DMS 273 treated with DMSO at 0.1 percent for 48 hours (cell line): ENCODE measurements at places on chromosomes 6 and 20.

GRCh38 chr20:4091490-4092479 lies 76.4 kb upstream of the RNF24 start:
- peak; percentile 22 for DNase-seq

- no peak for DNase-seq
These were observed 7.5 kb downstream of the SNAI1 start for GRCh38 chr20:49990271-49990720.

DNA sequence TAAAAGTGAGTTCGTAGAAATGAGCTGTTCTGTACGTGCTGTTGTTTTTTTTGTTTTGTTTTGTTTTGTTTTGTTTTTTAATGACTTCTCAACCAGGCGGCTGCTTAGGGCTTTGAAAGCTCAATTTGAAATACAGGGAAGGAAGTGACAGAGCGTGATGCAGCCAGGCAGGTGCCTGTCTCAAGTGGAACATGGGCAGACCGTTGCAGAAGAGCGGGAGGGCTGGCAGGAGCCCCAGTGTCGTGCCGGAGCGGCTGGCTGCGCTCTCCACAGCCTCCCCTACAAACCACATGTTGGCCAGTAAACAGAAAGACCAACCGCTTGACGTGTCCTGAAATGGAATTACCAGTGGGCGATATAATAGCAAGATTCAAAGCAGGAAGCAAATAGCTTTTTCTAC lies 164.9 kb upstream of the RREB1 start:
- DNase-seq, result no peak

DNA sequence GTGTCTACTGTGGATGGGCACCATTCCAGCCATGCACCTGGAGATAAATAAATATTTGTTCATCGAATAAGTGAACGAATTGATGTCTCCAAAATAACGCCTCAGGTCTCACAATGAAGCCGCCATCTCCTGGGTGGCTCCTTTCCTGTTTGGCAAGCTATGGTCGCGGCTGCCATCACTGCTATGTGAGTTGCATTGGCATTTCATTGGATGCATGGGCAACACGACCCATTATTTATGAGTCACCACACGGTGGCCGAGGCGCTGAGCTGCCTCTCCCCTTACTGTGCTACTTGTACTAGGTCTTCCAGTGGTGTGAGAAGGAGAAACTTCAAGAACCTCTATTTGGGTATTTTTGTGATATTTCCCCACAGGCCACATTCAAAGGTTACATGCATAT lies 21.3 kb upstream of the PDE10A start:
- DNase-seq, result no peak

GRCh38 chr6:53322188-53323029 lies 26.3 kb downstream of the ELOVL5 start:
- no peak for DNase-seq

DNA sequence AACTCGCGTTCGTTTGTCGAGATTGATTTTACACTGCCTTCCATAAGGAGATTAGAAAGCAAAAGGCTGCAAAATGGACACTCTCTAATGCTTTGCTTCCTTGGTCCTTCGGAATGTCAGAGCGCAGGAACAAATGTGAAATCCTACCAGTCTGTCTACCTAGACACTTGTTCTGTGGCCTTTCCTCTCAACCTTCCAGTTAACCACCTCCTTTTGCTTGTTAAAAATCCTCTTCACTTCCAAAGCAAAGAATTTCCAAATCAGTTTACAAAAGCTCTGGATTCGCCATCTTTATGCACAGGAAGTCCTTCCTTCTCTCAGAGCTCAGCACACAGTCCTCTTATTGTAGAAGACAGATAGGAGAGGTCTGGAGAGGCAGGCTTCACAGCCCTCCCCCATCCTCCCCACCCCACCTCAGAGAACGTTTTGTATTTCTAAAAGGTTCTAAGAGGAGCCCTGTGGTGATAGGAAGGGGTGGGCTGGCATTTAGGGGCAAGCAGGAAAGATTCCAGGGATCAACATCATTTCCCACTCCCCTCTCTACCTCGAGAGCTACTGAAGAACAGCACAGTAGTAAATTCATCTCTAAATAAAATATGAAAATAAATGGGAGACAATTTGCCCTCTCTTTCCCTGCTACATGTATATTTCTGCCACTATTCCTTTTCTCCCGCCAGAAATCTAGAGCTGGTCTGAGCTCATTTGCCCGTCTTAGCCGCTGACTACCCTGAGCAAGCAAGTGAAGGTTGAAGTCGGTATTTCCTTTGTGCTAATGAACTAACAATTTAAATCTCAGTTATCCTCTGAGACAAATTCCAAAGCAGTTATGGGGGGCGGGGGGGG lies 18.9 kb downstream of the TFAP2A start:
- no peak for DNase-seq

DNA sequence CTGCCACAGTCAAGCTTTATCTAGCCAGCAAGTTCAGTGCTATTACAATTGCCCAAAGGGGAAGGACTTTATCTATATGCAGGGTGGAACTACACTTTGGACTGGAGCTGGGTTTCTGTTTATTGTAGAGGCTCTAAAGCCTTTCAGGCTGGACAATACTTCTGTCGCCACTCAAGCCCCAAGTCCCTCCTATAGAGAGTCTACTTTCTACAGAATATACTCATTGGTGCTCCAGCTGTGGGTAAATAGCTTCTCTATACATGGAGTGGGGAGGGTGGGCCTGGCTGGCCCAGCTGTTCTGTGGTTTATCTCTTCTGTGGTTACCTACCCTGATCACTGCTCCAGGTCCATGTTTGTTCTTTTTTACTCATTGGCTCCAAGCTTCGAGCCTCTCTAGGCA lies 151.8 kb upstream of the MYLIP start:
- no peak for DNase-seq

DNA sequence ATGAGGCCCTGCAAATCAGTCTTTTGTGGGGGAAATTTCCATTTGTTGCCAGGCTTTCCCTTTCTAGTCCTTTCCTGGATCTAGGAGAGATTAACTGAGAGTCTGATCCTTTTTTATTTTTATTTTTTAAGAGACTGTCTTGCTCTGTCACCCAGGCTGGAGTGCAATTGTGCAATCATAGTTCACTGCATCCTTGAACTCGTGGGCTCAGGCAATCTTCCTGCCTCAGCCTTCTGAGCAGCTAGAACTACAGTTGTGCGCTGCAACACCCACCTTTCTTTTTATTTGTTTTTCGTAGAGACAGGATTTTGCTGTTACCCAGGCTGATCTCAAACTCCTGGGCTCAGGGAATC lies 22.9 kb downstream of the OR2B2 start:
- no peak for DNase-seq

DNA sequence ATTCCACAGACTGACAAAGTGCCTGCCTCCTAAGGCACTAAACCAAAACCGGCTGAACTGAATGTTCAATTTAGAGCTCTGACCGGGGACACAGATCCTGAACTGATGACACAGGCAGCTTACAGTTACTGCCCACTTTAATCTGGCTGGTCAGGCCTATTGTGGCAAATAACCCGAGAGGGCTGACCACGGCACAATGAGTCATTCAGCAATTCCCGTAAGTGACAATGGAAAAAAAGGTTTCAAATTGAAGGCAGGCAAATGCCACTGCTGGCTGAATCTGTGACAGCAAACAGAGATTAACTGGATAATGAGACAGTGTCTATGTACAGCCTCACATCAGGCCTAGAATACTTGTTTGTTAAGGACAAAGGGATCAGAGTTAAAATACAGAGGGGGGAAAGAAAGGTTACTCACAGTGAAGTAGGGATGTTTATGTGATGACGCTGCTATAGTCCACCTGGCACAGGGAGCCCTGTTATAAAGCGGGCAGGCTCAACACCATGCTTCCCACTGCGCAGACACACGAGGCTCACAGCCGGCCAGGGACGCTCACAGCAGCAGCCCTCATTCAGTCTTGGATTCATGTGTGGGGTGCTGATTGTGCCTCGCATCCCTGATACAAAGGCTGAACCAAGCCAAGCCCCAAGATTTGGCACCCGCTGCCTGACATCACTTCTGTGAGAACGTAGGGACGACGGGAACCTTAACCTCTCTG lies 54.4 kb downstream of the RTN4IP1 start:
- DNase-seq, result no peak

DNA sequence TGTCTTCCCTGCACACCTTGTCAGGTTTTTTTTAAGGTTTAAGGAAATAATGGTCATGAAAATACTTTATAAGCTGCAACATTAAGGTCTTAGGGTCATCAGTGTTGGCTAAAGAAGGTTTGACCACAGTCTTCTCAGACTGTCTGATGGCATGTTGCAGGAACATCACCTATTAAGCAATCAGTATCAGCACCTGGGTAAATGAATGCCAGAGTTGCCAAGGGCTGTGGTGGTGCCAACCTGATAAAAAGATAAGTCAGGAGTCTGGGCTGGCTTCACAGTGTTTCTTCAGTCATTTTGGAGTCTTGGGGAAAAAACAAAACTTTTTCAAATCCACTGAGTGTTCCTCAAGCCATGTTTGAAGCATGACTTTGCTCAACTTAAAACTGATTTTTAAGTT lies 61.5 kb upstream of the VSTM2L start:
- no peak for DNase-seq

GRCh38 chr20:17795501-17796071 lies 95.8 kb downstream of the BANF2 start:
- no peak for DNase-seq

DNA sequence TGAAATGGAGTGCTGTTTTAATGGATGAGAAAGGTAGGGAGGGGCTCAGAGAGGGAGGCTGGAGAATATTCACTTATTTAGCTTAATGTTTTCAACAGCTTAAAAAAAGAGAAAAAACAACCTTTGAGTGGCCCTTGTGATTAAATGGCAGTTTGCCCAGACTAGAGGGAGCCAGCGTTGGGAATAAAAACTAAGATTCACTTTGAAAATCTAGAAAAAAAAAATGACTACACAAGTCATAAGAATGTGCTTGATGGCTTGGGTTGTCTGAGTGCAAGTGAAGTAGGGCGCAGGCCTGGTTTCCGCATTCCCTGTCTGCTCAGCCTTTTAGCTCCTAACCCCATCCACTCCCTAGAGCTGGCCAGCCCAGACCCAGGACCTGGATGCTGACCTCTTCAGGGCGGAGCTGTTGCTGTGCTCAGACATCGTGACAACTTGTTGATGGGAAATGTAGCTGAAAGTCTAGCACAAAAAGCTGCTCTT lies 28.9 kb downstream of the UTRN start:
- no peak for DNase-seq

DNA sequence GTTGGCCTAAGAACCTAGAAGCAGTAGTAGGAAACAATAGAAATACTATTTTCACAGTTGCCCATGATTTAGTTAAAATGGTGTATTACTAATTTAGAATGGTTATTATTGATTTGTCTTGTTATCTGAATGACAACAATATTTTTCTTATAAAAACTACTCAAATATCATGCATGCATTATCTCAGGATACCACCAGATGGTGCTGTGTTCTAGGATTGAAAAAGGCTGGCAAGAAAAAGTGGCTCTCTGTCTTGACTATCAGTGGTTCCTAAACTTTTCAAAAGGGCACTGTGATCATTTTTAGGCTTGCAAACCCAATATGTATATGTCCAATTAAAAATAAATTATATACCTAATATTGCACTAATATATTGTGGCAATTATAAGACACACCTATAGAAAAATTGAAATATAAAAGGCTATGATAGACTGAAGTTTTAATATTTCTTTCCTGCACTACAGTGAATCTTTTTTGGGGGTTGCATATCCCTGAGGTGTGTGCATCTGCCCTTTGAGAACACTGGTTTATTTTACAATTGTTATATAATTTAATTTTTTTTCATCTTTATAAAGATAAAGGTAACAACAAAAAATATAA lies 131.7 kb upstream of the MLIP start:
- DNase-seq, result peak; percentile 37

DNA sequence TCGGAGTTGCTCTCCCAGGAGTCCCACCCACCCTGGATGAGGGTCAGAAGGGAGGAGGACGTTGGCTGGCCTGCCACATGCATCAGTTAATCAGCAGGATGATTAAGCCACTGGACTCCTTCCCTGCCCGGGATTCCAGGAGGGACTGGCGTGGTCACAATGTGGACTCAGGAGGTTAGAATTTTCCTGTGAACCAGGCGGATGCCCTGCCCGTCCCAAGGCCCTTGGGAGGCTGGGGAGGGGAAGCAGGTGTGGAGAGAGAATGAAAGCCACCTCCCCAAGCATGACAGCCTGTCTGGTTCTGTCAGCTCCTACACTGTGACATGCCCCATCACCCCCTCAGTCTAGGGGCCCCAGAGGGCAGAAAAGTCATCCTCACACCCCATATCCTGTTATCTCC lies 11.6 kb upstream of the ITPR3 start:
- DNase-seq, result no peak

GRCh38 chr6:104540743-104541142 lies 319.0 kb downstream of the HACE1 start:
- DNase-seq, result no peak

- DNase-seq, result no peak
These were observed 83.1 kb downstream of the IRF4 start for GRCh38 chr6:474453-475185.

DNA sequence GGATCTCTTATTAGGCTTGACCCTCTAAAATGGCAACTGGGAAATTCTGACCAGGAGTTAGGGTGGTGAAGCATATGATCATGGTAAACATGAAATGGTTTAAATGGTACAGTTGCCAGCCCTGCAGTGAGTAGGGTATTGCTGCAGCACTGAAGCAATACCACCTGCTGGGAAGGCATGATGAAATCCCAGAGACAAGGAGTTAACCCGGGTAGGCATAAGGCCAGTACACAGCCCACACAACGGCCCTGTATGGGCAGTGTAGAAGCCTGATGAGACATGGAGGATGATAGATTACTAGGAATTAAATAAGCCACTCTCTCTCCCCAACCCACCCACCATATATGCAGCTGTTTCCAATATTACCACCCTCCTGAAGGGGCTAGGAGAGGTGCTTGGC lies 197.4 kb upstream of the MOCS1 start:
- DNase-seq, result no peak

DNA sequence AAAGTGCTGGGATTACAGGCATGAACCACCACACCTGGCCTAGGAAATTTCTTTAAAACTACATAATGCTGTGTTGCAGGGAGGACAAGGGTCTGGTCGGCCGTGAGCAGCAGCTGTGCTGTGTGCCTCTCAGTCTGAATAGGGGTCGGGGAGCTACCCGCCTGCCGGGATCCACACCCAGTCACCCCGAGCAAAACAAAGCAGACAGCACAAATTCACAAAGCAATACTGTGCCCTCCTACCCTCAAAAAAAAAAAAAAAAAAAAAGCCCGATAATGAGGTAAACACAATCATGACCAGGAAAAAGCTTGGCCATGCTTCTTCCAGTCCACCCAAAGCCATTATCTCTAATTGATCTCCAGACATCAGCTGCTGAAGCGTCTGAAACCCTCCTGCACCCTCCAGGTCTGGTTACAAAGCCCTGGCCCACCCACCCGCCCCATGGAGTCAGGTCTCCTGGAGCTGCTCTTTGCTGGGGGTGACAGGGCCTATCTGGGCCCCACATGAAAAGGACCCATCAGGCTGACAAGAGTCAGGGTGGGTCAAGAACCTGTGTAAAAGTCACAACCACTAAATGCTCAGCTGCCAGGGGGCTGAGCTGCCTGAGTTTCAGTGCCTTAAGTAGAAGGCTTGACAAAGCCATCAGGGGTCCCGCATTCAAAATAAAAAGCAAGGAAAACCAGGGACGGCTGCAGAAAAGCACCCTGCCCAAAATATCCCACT lies 88.2 kb downstream of the NOL4L start:
- DNase-seq, result no peak

GRCh38 chr6:150272976-150273315 lies 95.9 kb upstream of the IYD start:
- DNase-seq, result no peak
